ENCODE measurements at places on chromosomes 1 and 21.

GRCh38 chr1:28887835-28888682 is 26.3 kb upstream of the EPB41 start:
- DNase-seq, result peak; percentile 44

DNA sequence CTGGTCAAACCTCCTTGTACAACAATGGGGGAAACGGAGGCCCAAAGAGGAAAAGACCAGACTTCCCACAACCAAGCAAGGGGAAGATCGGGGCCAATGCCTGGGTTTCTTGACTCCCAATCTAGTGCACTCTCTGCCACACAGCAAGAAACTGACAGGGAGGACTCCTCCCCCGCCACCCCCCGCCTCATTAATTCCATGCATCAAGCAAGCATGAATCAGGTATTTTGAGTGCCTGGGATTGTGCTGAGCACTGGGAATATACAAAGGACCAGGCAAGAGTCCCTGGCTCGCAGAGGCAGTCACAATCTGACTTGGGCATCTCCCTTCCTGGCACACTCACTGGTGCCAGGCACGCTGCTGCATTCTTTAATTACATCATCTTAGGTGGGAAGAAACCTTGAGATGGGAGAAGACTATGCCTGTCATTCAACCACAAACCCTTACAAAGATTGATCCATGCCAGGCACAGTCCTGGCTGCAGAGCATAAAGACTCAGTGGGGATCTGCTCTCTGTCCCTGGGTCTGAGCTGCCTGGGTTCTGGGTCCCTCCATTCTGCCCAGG is 4.4 kb upstream of the KCNC4 start:
- DNase-seq, result no peak

GRCh38 chr21:35223480-35224156 is 174.5 kb upstream of the RUNX1 start:
- DNase-seq, result peak; percentile 29

DNA sequence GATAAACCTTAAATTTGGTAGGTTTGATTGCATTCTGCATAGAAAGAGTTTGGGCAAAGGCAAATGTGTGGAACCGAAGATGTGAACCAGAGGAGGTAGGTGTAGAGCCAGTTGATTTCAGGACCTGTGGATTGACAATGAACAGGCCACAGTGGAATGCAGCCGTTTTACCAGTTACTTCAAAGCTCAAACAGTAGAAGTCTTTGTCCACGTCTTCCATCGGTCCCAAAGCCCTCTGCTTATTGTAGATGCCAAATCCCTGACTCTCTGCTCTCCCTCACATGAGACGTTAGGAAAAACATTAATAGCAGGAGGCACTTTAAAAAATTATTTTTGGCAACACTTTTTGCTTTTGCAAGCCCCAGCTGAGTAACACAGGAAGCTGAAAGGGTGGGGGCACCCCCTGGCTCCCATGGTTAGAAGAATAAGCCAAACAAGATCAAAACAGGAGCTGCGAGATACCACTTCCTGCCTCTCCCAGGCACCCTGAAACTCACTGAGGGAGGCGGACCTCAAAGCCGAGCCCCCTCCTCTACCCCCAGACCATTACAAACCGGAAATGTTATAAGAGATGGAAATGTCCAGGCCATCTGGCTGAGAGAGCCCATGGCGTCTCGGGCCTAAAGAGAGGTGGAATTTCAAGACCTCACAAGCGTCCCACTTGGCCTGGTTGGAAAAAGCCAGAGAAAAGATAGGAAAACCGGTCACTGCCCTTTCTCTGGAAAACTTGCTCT is 13.5 kb downstream of the TRAF3IP3 start:
- peak; percentile 94 for DNase-seq

GRCh38 chr1:57857809-57858208 is 433.9 kb upstream of the DAB1 start:
- DNase-seq, result peak; percentile 5

- peak; percentile 69 for DNase-seq
Measured at GRCh38 chr1:50605186-50605875, 182.1 kb upstream of the DMRTA2 start.

All from endothelial cell of umbilical vein (primary cell).